ENCODE measurements at places on chromosomes 6 and 20.

GRCh38 chr20:35773154-35773751 is 1.4 kb downstream of the PHF20 start:
- DNase-seq = no peak

GRCh38 chr6:92281571-92282076 is 1137.7 kb downstream of the EPHA7 start:
- no peak for DNase-seq

DNA sequence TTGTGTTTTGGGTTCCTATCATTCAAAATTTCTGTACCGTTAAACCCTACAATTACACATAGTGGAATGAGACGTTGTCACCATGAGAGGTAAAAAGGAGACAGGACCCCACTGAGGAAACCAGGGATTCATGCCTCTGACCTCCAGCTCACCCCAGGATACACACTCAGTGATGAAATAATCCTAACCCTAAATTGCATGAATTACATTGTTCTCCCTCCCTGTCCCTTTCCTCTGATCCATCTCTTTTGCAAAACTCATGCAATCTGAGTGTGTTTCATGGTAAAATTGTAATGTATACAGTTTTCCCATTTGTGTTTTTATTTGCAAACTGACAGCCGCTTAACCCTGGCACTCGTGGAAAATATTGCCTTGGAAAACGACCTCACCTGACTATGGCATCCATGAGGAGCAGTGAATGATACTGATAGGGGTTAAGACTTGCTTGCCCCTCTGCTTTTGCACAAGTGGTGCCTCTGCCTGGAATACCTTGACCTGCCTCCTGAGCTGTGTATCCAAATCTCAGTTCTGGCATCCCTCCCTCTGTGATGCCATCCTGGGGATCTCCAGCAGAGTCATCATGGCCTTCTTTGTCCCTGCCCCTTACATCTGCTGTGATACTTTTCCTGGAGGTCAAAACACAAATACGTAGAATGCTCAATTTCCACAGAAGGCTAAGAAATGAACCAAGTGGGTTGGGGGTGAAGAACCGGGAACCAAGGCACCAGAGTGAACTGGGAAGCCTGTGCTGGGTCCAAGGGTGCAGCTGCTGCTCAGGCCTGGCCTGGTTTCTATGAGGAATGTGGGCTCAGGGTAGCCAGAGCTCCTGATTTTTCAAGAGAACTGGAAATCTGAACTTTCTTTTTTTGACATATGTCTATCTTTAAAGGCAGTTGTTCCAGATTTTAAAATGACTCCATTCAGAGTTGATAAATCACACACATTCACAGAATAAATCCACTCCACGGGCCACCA is 211.6 kb upstream of the ZNF217 start:
- no peak for DNase-seq

DNA sequence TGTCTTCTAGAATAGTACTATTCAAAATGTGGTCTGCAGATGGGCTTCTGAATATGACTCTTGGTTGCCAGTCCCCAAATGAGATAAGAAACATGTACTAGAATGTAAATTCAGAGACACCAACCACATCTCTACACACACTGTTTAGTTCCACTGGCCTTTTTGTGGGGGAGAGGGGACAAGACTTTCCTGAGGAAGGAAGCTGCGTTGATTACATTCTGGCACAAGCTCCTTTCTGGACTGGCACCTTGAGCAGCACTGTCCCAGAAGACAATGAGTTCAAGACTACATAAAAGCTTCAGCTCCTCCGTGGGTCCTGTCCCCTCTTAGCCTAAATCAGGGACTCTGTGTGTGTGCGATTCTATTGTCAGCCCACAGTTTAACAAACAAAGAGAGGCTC is 6.9 kb upstream of the IYD start:
- DNase-seq = no peak

GRCh38 chr6:136471922-136472321 is 78.3 kb downstream of the MAP7 start:
- DNase-seq = no peak

DNA sequence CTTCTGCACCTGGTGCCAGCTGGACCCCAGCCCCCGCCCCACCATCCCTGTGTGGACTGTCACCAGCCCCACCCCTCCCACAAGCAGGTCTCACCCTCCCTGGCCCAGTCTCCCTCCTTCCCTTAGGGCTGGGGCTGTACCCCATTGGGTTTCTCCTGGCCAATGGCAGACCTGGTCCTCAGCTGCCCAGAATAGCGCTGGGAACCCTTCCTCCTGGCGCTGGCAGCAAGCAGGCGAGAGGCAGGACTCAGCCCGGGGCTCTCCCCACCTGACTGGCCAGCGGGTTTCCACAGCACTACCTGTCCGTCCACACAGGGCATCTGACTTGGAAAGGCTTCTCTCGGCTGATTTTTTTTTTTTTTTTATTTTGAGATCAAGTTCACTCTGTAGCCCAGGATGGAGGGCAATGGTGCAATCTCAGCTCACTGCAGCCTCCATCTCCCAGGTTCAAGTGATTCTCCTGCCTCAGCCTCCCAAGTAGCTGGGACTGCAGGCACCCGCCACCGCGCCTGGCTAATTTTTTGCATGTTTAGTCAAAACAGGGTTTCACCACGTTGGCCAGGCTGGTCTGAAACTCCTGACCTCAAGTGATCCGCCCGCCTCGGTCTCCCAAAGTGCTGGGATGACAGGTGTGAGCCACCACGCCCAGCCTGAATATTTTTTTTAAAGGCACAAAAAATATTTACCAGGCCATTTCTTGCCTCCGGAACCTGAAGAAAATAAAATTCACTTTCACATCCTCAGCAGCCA is 21.6 kb upstream of the CHRNA4 start:
- DNase-seq = no peak

- DNase-seq = no peak
Measured at GRCh38 chr20:57661746-57662455, 41.7 kb upstream of the ZBP1 start.

DNA sequence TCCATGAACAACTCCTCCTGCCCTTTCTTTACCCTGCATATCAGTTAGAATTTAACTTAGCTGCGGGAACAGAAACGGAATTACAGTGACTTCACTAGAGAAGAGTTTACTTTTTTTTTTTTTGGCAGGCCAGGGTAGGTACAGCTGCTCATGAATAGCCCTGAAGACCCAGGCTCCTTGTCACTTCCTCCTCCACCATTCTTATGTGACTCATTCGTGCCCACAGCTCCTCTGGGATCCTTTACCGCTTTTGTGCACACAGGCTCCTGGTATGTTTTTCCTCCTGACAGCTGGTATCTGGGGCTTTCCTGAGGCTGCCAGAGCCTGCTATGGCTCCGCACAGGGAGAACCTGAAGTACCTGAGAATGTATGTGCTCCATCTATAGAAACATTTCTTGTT is 3.9 kb upstream of the KCNS1 start:
- no peak for DNase-seq

Data from GM12892 (cell line).